ENCODE measurements at places on chromosomes 3 and 15.
A peak's percentile ranks its signal among the peaks of the same experiment; 100 is the strongest.

GRCh38 chr3:120795017-120795648 lies 52.6 kb downstream of the GTF2E1 start:
- DNase-seq: peak; percentile 79

GRCh38 chr3:42838571-42838970 lies 29.3 kb downstream of the ACKR2 start:
- DNase-seq: no peak

DNA sequence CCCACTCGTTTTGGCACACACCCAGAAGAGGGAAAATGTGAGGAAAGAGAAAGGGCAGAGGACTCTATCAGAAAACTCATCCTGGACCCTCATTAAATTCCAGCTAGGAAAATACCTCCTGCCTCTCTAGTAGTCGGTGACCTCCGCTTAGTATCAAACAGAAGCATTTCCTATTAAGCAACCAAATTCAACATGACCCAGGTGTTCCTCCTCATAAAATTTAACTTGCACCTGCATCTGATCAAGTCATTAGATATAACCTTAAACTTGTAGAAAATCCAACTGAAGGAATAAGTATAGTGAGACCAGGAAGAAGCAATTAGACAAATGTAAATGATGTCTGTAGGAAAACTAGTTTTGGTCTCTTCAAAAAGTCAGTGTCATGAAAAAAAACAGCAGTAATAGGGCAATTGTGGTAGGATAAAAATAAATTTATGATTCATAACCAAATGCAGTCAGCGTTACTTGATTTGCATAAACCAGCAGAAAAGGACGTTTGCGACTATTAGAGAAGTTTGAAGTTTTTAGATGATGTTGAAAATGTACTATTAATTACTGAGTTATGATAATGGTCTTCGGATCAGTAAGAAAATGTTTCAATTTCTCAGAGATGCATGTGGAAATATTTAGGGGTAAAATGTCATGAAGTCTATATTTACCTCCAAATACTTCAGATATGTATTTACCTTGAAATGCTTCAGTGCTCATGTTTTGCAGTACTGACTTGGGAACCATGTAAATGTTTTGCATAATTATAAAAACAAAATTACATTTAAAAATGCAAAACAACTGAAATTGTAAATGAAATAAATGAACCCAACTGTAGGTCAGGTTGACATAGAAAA lies 44.6 kb downstream of the LDHAL6B start:
- no peak for DNase-seq

DNA sequence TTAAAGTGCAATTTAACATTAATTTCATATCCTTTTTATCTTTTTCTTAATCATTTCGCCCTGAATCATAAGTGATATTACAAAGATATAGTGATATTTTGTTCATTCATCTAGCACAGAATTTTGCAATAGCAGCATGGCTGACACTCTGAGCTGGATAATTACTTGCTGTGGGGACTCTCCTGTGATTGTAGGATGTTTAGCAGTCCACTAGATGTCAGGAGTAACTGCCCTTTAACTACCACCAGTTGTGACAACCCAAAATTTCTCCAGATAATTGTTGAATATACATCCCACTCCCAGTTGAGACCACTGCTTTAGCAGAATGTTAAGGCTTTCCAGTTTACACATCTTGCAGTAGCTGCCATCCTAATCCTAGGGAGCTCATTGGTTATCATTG lies 196.8 kb upstream of the MBNL1 start:
- no peak for DNase-seq

- DNase-seq: no peak
Measured at GRCh38 chr3:44870375-44871061, 3.9 kb upstream of the TGM4 start.

DNA sequence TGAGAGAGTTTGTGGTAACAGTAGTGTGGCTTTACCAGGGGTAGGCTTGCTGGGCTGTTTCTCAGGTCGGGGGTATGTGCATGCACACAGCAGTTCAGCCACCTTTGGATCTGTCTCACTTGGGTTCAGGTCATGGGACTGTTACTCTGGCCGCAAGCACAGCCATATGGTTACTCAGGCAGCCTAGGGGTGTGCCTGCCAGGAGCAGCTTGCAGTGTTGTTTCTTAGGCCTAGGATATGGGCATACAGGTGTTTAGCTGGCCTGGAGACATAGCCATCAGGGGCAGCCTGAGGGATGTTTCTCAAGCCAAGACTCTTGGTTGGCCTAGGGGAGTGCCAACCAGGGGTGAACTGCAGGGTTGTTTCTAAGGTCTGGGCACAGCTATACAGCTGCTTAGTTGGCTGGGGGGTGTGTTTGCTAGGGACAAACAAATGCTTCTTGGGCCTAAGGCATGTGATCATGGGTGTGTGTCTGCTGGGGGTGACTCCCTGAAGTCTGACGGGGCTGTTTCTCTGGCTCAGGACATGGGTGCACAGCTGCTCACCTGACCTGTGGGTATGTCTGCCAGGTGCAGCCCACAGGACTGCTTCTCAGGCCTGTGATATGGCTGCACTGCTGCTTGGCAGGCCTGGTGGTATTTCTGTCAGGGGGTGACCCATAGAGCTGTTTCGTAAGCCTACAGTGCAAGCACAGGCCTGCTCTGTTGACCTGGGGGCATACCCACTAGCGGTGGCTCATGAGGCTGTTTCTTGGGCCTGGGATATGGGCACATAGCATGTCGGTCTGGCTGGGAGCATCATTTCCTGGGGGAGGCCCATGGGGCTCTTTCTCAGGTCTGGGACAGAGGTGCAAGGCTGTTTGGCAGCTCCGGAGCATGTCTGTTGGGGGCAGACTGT lies 168.0 kb upstream of the THRB start:
- no peak for DNase-seq

DNA sequence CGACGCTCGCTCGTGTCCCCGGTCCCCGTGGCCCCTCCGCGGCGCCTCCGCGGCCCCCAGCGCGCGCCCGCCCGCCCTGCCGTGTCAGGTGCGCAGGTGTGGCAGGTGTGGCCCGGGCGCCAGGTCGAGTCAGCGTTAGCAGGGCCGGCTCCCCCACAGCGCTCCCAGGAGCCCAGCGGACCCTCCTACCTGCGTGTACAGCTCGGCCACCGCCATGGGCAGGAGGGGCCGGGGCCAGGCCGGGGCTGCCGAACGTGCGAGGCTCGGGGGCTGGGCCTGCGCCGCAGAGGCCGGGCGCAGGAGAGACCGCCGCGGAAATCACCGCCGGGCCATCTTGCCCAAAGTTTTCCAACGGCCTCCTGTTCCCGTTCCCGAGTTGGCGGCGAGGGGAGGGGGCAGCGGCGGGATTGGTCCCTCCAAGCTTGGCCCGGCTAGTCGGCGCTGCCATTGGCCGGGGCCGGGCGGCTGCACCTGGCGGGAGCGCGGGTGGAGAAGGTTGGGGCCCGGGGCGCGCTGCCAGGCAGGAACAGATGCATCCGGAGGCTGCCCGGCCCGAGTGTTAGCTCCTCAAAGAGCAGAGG lies at the start of gene MYO5C:
MYO5C (minus strand) TSS at position 384 of the 581 bp plus-strand sequence; CDS start at position 216, 168 bp downstream.
- no peak for DNase-seq

DNA sequence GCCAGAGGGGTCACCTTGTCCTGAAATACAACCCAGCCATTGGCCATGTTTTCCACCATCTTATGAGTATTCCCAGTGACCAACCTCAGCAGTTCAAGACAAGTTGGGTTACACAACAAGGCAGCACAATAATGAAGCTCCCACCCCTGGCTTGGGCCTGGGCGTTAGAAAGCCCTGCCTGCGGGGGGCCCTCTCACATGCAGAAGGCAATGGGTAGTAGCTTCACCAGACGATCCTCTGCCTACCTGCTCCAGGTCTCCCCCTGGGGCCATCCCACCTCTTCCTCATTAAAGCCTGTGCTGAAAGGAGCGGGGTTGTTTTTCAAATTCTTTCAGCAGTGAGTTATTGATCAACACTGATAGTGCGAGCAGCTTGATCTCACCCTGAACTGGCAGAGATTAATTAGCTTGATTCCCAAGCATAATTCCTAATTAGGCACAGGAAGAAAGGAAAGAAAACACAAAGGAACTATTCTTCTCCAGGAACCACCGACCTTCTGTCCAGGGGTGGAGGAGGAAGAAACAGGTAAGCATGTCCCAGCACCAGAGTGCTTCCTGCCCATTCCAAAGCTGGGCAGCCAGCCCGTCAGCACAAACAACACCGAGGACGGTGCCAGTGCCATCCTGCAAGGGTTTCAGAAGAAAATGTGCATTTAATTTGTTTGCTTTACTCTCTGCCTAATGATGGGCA lies 79.7 kb upstream of the CGNL1 start:
- DNase-seq: no peak

DNA sequence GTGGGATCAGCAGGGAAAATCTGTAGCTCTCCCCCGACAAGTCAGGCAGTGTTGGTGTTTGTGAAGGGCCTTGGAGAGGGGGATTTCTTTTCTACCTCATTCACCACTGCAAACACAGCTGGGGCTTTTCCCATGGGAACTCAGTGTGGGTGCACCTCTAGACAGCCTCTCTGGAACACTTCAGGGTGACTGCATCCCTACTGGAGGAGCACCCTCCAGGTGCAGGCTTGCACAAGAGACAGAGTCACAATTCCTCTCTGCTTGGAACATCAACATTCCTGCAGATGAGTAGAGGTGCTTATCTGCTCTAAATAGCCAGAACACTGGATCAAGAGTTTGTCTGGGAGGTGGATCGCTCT lies 72.7 kb upstream of the AKAP13 start:
- no peak for DNase-seq

DNA sequence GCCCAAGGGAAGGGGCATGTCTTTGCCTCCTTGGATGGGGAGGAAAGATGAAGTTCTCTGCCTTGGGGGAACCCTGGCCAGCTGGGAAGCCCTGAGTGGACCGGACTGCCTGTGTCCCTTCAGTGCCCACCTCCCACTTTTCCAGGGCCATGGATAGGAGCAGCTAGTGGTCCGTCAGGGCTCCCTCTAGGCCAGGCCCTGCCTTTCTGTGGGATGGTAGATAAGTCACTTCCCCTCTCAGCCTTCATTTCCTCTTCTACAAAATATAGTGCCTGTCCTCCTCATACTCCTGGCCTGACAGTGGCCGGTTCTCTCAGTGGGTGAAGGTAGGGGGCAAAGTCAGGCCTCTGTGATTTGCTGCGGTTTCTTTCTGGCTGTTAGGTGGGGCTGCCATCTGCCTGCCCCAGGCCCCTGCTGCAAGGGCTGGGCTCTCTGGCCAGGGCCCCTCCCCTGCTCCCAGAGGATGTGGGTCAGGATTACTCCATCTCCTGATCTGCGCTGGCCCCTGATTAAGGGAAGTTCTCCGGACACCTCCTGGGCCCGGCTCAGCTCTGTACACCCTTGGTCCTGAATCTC lies 1.4 kb downstream of the PLEKHO2 start:
- no peak for DNase-seq

DNA sequence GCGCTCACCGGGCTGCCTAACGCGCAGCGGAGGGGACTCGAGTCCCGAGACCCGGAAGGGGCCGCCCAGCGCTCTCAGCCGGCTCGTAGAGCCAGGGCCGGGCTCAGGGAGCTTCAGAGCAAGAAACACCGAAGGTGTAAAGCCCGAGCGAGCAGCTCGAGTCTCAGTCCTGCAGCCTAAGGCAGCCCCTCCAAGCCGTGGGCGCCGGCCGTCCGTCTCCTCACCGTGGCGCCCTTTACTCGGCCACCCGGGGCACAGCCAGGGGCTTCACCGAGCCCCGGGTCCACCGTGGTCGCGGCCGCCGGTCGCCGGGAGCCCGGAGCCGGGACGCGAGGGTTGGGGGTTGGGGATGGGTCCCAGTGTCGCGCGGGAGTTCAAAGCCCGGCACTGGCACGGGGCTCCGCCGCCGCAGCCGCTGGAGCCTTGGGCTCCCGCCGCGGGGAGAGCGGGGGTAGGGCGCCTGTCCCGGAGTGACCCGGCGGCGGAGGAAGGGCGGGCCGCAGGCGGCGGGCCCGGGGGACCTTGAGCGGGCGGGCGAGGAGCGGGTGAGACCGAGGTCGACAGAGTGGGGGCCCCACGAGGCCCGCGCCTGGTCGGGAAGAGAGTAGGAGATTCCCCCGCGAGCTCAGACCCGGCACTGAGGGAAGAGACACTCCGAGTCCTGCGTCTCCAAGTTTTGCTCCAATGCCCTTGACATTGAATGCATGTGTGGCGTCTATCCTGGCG lies 26.9 kb upstream of the THRB start:
- DNase-seq: no peak

GRCh38 chr3:58398669-58399333 lies 34.8 kb downstream of the PDHB start:
- DNase-seq: no peak

DNA sequence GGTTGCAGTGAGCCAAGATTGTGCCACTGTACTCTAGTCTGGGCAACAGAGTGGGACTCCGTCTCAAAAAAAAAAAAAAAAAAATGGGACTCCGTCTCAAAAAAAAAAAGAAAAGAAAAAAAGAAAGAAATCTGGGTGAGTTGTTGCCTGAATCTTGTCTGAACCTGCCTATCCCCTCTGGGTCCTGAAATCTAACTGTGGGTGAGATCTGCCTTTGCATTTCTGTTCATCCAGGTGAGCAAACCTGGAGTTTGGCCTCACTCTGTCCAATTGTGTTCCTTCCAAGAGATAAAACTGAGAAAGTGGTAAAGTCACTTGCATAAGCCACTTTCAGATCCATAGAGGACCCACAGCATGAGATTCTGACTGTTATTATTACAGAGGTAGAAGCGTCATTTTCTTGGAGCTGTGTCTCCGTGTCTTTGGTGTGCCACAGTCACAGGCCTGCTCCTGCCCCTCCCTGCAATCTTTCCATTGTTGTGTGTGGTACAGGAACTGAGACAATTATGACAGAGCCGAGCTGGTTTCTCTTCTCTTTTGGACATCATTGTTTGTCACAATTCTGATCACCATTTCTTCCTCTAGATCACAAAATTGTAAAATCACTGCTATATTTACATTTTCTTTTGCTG lies 235.9 kb downstream of the LPP start:
- DNase-seq: peak; percentile 8

- DNase-seq: no peak
Measured at GRCh38 chr15:76866716-76867321, 38.3 kb downstream of the SCAPER start.

GRCh38 chr15:57726411-57726810 lies 19.9 kb downstream of the POLR2M start:
- no peak for DNase-seq

DNA sequence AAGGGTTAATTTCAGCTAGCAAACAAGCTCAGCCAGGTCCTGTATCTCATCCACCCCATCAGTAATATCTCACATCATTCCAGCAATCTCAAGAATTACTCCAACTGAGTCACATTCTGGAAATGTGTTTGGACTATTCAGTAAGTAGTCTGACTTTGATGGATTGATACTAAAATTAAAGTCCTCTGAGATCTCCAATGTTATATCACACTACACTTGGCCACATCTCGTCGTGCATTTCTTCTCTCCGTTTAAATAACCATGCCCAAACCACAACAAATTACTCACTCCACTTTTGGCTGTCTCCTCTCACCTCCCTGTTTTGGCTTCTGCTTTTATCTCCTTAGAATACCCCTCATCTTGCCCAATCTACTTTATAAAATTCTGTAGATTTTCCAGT lies 292.2 kb downstream of the PYDC2 start:
- DNase-seq: no peak

Data from stimulated activated CD8-positive, alpha-beta memory T cell treated with anti-CD3 and anti-CD28 coated beads, Interleukin-7, amount 100 ng/mL, for 24 hours (primary cell).